ENCODE measurements at places on chromosomes 1 and 21.

DNA sequence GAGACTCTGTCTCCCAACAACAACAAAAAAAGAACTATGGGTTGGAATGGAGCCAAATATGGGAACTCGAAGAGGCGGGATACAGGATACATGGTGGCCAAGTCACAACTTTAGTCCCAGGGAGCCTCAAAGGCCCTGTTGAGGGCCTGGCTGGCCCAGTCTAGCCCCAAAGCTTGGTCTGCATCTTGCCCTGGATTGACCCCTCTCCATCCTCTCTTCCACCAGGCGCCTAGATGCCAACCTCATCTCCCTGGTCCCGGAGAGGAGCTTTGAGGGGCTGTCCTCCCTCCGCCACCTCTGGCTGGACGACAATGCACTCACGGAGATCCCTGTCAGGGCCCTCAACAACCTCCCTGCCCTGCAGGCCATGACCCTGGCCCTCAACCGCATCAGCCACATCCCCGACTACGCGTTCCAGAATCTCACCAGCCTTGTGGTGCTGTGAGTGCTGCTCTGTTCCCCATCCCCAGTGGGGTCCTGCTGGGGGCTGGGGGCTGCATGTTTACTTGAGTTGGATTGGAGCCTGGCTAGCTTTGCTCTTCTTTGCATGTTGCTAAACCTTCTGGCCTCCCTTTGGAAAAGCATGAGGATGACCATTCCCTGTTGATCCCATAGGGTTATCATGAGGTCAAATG is 65.5 kb downstream of the UBE2T start:
- DNase-seq = no peak

GRCh38 chr1:173479649-173480048 is 2.5 kb downstream of the PRDX6 start:
- no peak for DNase-seq

GRCh38 chr1:44453798-44454349 is 48.8 kb downstream of the RNF220 start:
- no peak for DNase-seq

DNA sequence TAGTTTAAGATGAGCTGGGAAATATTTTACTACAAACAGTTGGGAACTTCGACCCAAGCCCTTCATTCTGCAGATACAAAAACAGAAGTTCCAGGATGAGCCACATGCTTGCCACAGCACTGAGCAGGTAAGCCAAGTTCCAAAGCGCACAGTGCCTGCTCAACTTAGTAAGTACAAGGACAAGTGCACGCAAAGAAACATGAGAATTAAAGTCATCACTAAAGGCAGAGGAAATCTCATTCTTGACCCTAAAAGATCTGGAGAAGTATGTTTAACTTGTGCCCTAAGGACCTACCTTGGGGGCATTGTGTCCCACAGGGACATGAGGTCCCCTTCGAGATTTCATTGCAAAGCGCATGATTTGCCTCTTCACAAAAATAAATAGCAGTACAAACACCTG is 1.2 kb upstream of the UBAP2L start:
- DNase-seq = no peak

DNA sequence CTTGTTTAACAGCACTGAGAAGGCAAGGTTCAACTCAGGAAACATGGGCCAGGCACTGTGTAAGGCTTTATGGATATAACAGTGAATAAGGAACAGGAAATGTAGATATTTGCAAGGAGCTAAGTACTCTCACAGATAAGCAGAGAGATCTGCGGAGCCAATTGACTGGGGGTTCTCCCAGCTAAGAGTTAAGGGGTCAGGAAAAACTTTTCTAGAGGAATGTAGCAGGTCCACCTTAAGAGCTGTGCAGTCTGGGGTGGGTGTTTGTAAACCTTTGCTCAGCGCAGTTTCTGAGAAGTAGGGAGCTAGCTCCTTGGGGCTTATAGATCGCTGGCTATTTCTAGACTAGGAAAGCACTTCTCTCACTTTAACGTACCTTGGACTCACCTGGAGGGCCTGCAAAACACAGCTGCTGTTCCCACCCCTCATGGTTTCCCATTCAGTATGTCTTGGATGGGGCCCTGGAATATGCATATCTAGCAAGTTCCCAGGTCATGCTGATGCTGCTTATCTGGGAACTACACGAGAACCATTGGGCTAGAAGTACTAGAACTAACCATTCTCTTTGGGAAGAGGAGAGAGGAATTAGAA is 51.7 kb downstream of the TLCD4 start:
- no peak for DNase-seq

DNA sequence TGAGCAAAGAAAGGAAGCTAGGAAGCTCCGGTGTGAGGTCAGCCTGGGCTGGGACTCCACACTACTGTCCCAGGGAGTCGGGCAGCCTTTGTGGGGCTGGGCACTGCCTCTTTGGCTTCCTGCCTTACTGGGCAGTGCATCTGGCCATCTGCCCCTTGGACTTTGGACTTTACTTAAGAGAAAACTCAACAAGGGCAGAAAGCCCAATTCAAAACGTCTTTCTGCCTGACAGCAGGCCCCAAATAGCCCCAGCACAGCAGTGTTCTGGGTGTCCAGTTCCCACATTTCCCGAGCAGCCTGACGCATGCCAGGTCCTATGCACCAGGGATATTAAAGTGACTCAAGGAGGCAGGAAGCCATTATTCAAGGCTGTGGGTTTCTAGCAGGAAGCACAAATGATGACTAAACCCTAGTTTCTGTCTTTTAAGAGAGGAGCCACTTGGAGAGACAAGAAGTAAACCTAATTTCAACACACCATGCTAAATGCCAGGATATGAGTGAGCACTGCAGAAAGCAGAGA is 37.9 kb upstream of the EDEM3 start:
- no peak for DNase-seq

DNA sequence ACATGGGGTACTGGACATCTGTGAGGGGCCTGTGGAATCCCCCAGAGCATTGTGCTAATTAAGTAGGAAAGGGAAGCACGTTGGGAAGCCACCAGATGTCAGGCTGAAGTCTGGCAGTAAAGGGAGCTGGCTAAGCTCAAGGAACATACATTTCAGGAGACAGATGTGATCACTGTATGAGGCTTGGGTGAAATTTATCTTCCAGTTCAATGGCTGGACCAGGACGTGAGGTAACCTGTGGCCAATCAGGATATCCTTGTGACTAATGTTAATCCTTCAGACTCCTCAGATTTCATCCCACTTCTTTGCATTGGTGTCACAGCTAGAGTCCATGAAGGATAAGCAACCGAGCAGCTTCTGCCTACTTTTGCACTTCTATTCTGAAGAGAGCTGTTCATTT is 110.2 kb upstream of the APP start:
- DNase-seq = no peak

GRCh38 chr1:39745016-39745670 is 6.5 kb downstream of the PPIE start:
- no peak for DNase-seq

- no peak for DNase-seq
Measured at GRCh38 chr1:179955287-179955680, 674 bp downstream of the CEP350 start.

DNA sequence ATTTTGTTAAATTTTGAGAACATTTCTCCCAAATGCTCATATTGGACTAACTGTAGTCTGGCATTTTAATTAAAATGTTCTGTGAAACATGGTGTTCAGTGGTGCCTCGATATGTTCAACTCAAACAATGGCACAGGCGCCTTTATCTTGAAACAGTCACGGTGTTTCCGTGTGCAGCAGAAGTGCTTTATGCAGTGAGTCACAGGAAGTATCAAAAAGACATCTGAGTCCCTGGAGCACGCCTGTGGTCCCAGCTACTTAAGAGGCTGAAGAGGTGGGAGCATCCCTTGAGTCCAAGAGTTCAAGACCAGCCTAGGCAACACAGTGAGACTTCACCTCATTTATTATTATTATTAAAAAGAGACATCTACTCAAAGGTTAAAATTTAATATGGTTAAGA is 52.2 kb downstream of the GREM2 start:
- DNase-seq = no peak

GRCh38 chr1:38455829-38456530 is 403.6 kb downstream of the RRAGC start:
- no peak for DNase-seq

- DNase-seq = no peak
Measured at GRCh38 chr1:30986755-30987154, 78.2 kb upstream of the SDC3 start.

GRCh38 chr1:203799971-203800370 is 4.5 kb downstream of the ZBED6 start:
- DNase-seq = no peak

GRCh38 chr1:3465091-3465934 is 10.8 kb downstream of the ARHGEF16 start:
- no peak for DNase-seq

GRCh38 chr1:230826166-230826875 is 42.0 kb downstream of the C1orf198 start:
- DNase-seq = no peak

GRCh38 chr1:175597969-175598765 is 145.2 kb downstream of the TNR start:
- DNase-seq = no peak

DNA sequence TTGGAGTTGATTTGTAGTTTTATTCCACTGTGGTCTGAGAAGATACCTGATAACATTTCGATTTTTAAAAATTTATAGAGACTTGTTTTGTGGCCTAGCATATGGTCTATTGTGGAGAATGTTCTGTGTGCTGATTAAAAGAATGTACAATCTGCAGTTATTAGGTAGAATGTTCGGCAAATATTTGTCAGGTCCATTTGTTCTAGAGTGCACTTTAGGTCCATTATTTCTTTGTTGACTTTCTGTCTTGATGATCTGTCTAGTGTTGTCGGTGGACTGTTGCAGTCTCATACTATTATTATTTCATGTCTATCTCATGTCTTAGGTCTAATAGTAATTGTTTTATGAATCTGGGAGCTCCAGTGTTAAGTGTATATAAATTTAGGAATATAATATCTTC is 116.8 kb downstream of the NME7 start:
- DNase-seq = no peak

- no peak for DNase-seq
Measured at GRCh38 chr1:39625462-39626273, 13.8 kb downstream of the HEYL start.

- DNase-seq = no peak
Measured at GRCh38 chr21:44513389-44514217, 26.4 kb downstream of the KRTAP10-1 start.

DNA sequence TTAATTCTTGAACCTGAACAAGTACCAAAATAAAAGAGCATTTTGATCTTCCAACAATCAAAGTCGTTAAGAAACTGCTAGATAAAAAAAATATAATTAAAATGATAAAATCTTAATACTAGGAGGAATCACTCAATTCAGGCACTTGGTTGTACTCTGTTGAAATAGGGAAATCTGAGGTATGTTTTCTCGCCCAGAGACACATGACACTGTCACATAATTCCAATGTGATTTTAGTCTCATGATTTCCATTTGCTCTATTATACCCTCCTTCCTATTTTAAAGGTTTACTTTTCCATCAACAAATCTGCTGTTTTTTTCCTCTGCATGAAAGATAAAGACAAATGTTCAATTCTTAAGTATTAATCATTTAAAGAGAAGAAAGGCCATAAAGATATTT is 97.6 kb downstream of the ZZZ3 start:
- DNase-seq = no peak

GRCh38 chr1:223401873-223402789 is 8.9 kb downstream of the CCDC185 start:
- DNase-seq = no peak

- no peak for DNase-seq
Measured at GRCh38 chr1:204564835-204565234, 48.6 kb downstream of the MDM4 start.

GRCh38 chr1:179938752-179939151 is 15.9 kb upstream of the CEP350 start:
- no peak for DNase-seq

- no peak for DNase-seq
Measured at GRCh38 chr1:217494767-217495166, 136.1 kb downstream of the GPATCH2 start.

GRCh38 chr1:229139331-229140118 is 131.4 kb upstream of the RAB4A start:
- no peak for DNase-seq

DNA sequence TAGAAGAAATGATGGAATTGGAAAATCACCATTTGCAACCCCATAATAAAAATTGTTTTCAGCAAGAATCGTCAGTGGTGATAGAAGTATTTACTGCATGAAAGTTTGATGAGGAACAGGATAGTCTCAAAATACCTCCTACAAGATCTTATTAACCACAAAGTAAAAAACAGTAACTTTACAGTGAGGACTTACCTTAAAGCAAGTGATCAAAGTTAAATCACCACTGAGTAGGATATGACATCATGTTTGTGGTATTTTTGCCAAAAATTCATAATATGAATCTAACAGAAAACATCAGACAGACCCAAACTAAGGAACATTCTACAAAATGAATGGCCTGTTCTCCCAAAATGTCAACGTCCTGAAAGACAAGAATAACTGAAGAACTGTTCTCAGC is 19.9 kb downstream of the ALDH9A1 start:
- DNase-seq = no peak

DNA sequence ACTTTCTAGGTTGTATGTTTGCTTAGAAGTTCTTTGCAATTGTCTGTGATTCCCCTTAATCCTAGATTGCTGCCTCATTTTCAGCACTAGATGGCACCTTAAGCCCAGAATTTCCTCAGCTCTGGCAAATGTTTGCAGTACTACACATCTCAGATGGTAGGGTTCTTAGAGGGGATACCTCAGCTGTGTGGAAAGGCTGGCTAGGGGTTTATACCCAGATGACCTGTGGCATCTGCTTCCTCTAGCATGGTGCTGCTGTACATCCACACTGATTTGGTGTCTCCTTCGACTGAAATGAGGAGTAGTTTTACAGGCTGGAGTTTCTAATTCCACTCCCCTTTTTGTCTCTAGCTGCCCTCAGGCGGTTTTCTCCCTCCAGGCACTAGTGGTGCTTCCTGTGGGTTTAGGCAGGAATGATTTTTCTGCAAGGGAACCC is 23.5 kb downstream of the ASB17 start:
- no peak for DNase-seq

- DNase-seq = no peak
Measured at GRCh38 chr1:235206533-235207208, 45.6 kb upstream of the RBM34 start.

DNA sequence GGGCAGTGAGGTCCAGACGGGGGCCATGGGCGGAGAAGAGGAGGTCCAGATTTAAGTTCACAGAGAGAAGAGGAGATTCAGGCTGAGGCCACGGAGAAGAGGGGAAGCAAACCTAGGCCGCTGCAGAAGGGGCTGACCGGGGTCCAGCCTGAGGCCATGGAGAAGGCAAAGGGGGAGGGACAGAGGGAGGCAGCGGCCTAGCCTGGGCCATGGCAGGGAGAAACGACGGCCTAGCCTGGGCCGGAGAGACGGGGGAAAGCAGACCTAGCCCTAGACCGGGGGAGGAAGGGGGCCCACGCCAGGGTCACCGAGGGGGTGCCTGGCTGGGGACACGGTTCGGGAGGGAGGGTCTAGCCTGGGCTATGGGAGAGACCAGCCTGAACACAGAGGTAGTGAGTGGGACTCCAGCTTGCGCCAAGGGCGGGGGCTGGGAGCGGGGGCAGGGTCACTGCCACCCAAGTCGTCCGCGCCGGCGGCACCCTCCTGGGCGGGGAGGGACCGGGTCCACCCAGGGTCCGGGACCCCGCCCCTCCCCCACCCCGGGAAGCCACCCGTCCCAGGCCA is 459 bp downstream of the CAPZB start:
- no peak for DNase-seq

Measured in activated T-cell treated with anti-CD3 and anti-CD28 coated beads for 48 hours (primary cell).